GM18507 (cell line): ENCODE measurements at places on chromosomes 2 and 18.

GRCh38 chr2:226673314-226673723, 126.3 kb downstream of the IRS1 start:
- no peak for DNase-seq

- DNase-seq, result no peak
Measured at GRCh38 chr2:41495050-41495449, 552.8 kb upstream of the PKDCC start.

DNA sequence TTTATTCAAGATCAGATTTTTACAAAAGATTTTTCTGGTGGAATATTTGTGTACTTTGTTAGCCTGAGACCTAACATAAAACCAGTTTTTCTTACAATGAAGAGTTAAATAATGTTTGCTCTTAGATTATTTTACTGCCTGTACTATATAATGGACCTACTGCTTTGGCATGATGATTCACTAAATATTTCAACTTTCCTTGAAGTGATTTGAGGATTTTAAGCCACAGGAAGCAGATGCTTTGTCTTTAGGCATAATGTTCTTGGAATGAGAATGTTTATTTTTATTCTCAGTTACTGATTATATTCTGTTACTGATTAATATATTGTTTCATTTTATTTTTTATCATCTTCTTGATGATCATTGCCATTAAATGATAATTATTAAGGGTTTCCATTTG, 175.3 kb upstream of the LRP1B start:
- DNase-seq, result no peak

- no peak for DNase-seq
Measured at GRCh38 chr2:218734190-218734975, 23.7 kb downstream of the TTLL4 start.

GRCh38 chr2:75607400-75607798, 39.2 kb upstream of the MRPL19 start:
- no peak for DNase-seq

- DNase-seq, result no peak
Measured at GRCh38 chr2:133579274-133579673, 11.0 kb upstream of the NCKAP5 start.

GRCh38 chr2:191151331-191151730, 537 bp upstream of the STAT4 start:
- no peak for DNase-seq

- no peak for DNase-seq
Measured at GRCh38 chr2:231290321-231291015, 92.0 kb downstream of the ARMC9 start.

DNA sequence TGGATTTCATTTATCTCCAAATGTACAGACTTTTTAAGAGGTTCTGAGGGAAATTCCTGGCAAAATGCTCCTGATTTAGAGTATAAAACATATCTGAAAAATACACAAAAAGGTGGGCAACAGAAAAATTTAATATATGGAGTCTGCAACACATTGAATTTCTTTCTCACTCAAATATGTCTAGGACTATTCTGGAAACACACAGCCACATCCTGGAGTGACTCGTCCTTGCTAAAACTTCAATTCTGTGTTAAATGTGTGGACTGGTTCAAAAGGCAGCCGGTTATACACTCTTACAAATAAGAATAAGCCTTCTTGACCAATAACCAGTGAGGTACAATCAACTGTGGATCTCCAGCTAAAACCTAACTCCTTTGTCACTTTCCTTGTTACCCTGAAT, 44.1 kb upstream of the RND3 start:
- DNase-seq, result no peak

DNA sequence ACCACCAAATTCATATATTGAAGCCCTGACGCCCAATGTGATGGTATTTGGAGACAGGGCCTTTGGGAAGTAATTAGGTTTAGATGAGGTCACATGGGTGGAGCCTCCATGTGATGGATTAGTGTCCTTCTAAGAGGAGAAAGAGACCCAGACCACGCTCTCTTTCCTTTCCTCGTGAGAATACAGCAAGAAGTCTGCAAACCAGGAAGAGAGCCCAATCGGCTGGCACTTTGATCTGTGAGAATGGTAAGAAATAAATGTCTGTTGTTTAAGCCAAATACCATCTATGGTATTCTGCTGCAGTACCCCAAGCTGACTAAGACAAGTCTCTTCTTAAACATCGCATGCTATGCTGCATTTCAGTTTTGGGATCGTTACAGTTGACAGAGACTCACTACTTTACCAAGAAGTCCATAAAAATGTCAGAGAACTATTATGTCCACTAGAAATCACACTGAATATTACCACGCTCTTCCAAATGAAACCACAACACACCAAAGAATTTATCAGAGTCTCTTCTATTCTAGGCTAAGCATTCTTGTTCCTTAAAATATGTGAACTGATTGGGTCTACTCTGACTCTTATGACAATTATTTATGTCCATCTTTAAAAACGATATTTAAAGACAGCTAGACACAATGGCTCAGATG, 48.5 kb downstream of the LPIN2 start:
- DNase-seq, result no peak

DNA sequence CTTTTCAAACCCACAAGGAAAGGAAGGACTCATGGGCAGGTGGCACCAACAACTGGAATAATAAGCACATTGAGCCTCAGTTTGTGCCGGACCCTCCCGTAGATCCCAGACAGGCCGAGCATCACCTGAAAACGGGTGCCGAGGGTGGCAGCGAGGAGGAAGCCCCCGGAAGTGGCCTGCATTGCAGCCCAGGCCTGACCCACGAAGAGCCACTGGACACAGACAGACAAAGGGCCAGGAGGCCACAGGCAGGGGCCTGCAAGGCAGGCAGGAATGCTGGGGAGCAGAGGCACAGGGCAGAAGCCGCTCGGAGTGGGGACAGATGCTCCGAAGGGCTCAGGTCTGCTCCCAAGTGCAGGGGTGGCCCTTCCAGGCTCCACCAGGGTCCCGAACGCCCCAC, 31.7 kb downstream of the MTERF4 start:
- DNase-seq, result no peak

DNA sequence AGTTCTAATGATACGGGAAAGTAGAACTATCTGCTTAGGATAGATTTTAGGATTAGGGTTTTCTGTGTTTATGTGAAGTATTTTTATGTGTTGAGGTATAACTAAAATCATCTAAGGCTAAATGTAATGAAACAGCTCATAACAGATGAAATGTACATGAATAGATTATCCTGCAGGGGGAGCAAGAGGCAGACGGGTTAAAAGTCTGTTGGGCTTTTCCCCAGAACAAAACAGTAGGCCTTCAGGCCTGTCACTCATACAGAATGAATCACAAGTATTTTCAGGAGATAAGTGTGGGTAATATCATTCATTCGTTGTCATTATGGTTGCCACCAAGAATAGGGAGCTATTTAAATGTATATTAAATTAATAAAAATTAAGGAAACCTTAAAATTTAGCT, 107.9 kb upstream of the IL1R2 start:
- no peak for DNase-seq

DNA sequence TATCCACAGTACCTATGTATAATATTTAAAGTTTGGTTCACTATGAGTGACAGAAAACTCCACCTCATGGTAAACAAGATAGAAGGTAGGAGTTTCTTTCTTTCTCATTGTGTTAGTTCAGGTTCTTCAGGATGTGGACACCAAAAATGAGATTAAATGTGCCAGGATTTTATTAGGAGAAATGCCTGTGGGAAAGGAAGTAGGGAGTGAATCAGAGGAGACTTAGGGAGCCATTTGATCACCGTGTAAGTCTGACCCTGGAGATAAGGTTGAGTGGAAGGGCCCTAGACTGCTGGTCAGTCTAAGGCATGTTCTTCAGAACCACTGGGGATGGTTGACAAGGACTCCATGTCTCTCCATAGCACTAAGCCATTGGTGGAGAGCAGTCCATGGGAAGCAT, 8.1 kb downstream of the AOX1 start:
- no peak for DNase-seq
